Neural cell (in vitro differentiated cells): ENCODE measurements at places on chromosomes 6 and 20. TPM values are rescaled to one million over a fixed set of nuclear protein-coding genes. Genes with fewer than 3 reads are reported as not detected.

The SLC22A2 gene
- not detected in 2 replicates for polyA plus RNA-seq

The BPIFB2 gene
- polyA plus RNA-seq, result not detected in 2 replicates

The TEAD3 gene
- 0.10 and 0.42 TPM in 2 replicates for polyA plus RNA-seq

The BANF2 gene
- polyA plus RNA-seq, result not detected in 2 replicates

The MOXD1 gene
- polyA plus RNA-seq, result 14.7 and 16.8 TPM in 2 replicates

The PAX1 gene
- not detected in 2 replicates for polyA plus RNA-seq

The RPN2 gene
- 150 and 151 TPM in 2 replicates for polyA plus RNA-seq

The IRF4 gene
- polyA plus RNA-seq, result 0.05 TPM in 1 of 2 replicates, not detected in the other

The PDYN gene
- 17.3 and 17.7 TPM in 2 replicates for polyA plus RNA-seq

The EPHA7 gene
- 11.2 and 17.4 TPM in 2 replicates for polyA plus RNA-seq

The FAM210B gene
- polyA plus RNA-seq, result 6.6 and 7.3 TPM in 2 replicates

The TSPYL4 gene
- polyA plus RNA-seq, result 97.2 and 99.8 TPM in 2 replicates

The BRPF3 gene
- polyA plus RNA-seq, result 10.1 and 12.6 TPM in 2 replicates

The CLPSL1 gene
- not detected in 2 replicates for polyA plus RNA-seq

The TMC2 gene
- 0.11 and 0.66 TPM in 2 replicates for polyA plus RNA-seq

The USP49 gene
- polyA plus RNA-seq, result 23.5 and 24.2 TPM in 2 replicates

The BTNL2 gene
- not detected in 2 replicates for polyA plus RNA-seq

The DOP1A gene
- polyA plus RNA-seq, result 97.6 and 100 TPM in 2 replicates

The CST2 gene
- not detected in 2 replicates for polyA plus RNA-seq

The RIPOR2 gene
- 77.6 and 83.8 TPM in 2 replicates for polyA plus RNA-seq

The ERVFRD-1 gene
- not detected in 2 replicates for polyA plus RNA-seq

The UST gene
- polyA plus RNA-seq, result 6.3 and 7.5 TPM in 2 replicates

The ARFGEF2 gene
- 19.8 and 21.7 TPM in 2 replicates for polyA plus RNA-seq

The BICRAL gene
- polyA plus RNA-seq, result 6.7 and 8.2 TPM in 2 replicates

The NDRG3 gene
- 53.7 and 61.0 TPM in 2 replicates for polyA plus RNA-seq

The BPI gene
- not detected in 2 replicates for polyA plus RNA-seq

The OR2H1 gene
- polyA plus RNA-seq, result not detected in 2 replicates

The LY6G5C gene
- 13.4 and 26.6 TPM in 2 replicates for polyA plus RNA-seq

The RGS17 gene
- polyA plus RNA-seq, result 38.0 and 44.9 TPM in 2 replicates

The FOXC1 gene
- 0.09 TPM in 1 of 2 replicates, not detected in the other for polyA plus RNA-seq

The CPNE5 gene
- 8.7 and 9.5 TPM in 2 replicates for polyA plus RNA-seq

The FAM110A gene
- polyA plus RNA-seq, result 5.8 and 8.0 TPM in 2 replicates

The MRS2 gene
- polyA plus RNA-seq, result 37.7 and 47.9 TPM in 2 replicates

The RTF2 gene
- 93.2 and 127 TPM in 2 replicates for polyA plus RNA-seq

The COL19A1 gene
- polyA plus RNA-seq, result 0.16 and 0.24 TPM in 2 replicates

The FERMT1 gene
- 0.16 TPM in 1 of 2 replicates, not detected in the other for polyA plus RNA-seq

The SYCP2 gene
- polyA plus RNA-seq, result 1.4 and 2.3 TPM in 2 replicates

The PLA2G7 gene
- 0.35 TPM in 1 of 2 replicates, not detected in the other for polyA plus RNA-seq
